ENCODE measurements at places on chromosomes 3 and 15.

DNA sequence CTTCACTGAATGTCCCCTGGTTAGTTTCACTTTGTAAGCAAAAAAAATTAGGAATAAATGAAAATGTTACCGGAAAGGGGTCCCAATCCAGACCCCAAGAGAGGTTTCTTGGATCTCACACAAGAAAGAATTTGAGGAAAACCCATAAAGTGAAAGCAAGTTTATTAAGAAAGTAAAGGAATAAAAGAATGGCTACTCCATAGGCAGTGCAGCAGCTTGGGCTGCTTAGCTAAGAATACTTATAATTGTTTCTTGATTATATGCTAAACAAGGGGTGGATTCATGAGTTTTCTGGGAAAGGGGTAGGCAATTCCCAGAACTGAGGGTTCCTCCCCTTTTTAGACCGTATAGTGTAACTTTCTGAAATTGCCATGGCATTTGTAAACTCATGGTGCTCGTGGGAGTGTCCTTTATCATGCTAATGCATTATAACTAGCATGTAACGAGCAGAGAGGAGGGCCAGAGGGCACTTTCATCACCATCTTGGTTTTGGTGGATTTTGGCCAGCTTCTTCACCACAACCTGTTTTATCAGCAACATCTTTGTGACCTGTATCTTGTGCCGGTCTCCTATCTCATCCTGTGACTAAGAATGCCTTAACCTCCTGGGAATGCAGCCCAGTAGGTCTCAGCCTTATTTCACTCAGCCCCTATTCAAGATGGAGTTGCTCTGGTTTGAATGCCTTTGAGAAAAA, 41.0 kb upstream of the CMSS1 start:
- no peak for DNase-seq

GRCh38 chr3:186425788-186426730, 64.0 kb upstream of the DGKG start:
- no peak for DNase-seq

DNA sequence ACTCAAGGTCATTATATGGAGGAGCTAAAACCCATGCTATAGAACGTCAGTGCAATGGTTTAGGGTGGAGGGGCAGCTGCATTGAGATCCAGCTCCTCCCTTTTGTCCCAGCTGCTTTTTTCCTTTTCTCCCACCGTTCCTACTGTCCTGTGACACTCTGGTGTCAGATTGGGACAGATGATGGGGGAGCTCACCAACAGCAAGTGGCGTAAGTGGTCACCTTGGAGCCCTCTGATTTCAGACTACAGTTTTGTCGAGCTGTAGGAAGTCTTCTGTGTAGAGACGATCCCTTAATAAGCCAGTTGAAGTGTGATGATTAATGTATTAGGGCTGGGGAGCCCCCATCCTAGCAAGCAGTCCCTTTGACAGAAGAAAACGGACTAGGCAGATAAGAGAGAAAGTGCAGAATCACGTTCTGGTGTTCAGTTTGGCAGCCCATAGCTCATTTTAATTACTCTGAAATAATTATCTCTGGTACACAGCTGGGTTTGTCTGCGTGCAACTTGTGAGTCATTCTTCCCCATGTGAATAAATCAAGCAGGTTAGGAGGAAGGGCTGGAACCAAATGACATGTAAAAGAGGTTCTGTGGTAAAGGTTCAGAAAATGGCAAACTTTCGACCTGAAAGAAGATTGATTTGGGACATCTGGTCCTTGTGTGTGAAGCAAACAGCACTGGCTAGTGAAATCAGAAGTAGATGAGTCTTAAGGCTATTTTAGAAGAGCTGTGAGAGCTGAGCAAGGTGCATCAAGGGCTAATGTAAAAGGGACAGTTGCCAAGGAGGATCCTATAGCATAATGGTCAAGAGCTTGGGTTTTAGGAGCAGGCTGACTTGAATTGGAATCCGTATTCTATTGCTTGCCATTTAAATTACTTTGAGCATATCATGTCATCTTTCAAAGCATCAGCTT, 241.4 kb downstream of the EDEM1 start:
- DNase-seq = no peak

DNA sequence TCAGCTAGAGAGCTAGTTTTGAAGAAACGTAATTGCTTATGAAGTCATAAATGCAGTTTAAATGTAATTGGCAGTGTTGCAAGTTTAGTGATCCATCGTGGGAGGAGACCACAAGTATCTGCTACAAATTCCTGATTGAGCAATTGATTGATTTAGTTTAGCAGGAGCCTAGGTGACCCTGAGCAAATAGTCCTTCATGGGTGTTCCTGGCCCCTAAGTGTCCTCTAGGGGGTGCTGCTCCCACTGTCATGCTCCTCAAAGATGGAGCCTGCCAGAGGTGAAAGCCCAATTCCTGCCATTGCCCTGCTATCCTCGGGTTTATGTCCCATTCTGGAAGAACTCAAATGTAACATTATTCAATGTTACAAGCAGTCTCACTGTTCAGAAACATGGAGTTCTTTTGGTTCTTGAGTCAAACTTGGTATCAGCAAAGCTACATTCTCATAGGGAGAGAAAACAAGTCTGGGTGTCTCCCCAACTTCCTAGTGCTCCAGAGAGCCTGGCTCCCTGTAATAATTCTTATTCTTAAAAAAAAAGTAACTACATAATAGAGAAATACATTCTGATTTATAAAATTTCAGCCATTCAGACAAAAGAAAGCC, 29.8 kb upstream of the SENP5 start:
- peak; percentile 50 for DNase-seq

- peak; percentile 80 for DNase-seq
These were observed 23.7 kb upstream of the RNU6-1 start for GRCh38 chr15:67863442-67863987.

DNA sequence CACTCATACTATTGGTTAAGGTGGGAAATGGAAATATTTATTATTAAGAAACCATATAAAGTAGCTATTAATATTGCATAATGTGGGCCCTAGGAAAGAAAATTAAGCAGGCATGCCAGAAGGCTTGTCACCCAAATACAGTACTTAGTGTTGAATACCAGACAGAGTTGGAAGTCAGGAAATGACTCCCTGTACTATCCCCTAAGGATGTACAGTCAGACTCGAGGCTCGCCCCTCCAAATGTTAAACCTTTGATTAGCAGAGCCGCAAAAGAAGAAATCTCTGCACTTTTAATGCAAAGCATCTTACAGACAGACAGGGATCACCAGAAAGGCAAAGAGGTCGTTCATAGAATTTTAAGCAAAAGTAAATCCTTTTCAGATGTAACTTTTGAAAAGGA, 11.3 kb upstream of the RBSN start:
- no peak for DNase-seq

- no peak for DNase-seq
These were observed 20.0 kb upstream of the CILP start for GRCh38 chr15:65231306-65231705.

DNA sequence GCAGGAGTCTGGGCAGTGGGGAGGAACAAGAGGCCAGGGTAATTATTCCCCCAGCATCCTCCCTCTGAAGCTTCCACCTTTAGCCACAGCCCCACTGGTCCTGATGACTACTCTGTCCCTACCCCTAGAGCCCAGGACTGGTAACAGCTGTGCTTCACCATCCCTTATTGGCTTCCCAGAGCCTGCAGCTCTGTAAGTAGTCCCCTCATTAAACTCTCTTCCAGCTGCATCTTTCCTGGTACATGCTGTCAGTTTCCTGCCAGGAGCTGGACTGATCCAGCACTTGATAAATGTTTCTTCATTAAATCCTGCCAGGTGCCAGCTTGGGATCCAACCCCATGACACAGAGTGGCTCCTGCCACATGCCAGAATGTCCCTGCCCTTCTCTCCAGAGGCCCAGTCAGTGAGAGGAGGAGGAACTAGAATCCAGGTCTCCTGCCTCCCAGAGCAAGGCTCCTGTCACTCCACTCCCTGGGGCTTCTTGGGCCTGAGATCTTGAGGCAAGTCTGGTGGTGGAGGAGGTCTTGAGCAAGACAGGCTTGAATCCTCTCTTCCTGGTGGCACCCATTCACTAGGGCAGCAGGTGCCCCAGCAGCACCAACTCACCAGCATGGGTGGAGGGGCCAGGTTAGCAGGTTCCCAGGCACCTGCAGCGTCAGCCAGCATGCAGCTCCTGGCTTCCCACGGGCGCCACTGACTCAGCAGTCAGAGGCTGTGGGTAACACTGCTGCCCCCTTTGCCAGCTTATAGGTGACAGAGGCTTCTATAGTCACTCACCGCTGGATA, 27.6 kb downstream of the FBXW12 start:
- DNase-seq = no peak

GRCh38 chr3:42541079-42541478, 38.6 kb downstream of the VIPR1 start:
- peak; percentile 15 for DNase-seq

DNA sequence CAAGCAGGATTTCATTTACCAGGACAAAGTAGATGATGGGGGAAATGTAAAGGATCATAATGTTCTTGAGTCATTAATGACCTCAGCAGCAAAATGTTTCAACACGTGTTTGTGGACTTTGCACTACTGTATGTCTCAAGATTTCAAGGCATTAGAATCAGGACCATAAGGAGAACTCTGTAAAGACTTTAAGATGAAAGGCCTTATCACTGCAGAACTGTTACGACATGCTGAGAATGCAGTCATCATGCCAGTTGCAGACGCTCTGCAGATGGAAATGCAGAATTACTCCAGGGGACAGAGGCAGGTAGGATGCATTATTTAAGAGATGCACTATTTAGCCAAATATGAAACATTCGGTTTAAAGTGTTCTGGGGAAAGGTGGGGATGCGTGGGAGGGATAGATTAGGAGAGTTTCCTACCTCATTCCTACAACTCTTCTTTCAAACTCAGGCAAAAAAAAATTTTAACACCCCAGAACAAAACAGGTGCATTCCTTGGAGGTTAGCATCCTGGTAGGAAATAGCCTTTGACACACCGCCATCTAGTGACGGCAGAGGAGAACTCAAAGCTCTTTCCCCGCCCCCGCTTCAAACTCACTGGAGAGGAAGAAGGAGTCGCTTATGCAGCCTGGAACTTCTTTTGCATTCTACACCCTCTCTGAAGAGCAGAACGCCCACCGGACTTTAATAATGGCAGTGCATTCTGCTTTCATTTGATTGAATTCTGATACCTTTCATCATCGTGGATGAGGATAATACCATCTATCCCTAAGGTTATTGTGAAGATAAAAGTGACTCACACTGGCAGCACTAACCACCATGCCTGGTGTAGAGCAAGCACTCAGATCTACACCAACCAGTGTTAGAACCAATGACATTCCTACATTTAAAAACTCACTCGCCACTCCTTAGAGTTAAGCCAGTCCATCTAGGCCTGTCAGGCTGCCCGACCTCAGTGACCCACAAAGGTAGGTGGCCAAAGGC, 43.1 kb upstream of the TOPAZ1 start:
- peak; percentile 75 for DNase-seq

DNA sequence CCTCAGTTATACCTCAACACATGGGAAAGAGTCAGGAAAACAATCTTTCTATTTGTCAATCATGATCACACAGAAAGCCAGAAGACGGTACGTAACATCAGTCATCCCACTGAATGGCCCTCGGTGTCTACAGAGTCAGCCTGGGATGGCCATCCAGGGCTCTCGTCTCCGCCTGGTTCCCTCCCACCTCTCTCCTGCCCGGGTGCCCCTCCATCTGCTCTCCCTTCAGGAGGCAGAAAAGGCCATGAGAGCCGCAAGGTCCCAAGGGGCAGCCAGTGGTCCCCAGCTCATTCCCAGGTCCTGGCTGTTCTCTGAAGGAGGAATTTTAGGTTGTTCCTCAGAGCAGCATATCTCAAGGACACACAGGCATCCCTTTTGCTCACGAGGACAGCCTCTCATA, 4.4 kb upstream of the LRRC15 start:
- no peak for DNase-seq

All from left lung (tissue), 14 donors.